ENCODE measurements at places on chromosomes 3 and 15.

DNA sequence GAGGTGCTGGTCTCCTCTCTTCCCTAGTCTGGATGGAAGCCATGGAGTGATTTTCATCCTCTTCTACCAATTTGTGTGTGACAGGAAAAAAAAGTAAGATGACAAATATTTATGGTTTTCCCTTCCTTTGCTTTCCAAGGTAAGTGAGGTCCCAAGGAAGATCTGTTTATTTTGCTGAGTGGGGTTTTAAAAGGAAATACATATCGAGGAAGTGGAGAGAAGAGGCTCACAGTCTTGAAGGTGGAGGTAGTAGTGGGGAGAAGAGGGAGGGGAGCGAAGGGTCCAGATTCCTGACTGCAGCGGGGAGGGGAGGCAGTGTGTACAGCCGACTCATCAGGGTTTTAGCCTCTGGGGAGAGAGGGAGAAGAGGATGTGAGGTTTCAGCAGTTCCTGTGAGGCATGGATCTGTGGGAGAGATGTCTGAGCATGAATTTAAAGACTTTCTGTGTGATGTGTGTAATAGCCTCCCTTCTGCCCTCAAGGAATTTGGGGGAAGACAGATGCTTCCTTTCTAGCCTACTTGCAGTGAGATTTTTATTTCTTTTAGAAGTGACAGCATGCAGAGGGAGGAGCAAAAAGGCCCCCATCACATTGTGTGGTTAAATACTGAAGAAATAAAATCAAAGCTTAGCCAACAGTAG lies 272.4 kb downstream of the THRB start:
- peak; percentile 91 for DNase-seq

- DNase-seq: no peak
Observed at GRCh38 chr15:79811406-79812405, 85.1 kb downstream of the MTHFS start.

GRCh38 chr3:17431004-17431403 lies 311.4 kb downstream of the TBC1D5 start:
- DNase-seq: no peak

DNA sequence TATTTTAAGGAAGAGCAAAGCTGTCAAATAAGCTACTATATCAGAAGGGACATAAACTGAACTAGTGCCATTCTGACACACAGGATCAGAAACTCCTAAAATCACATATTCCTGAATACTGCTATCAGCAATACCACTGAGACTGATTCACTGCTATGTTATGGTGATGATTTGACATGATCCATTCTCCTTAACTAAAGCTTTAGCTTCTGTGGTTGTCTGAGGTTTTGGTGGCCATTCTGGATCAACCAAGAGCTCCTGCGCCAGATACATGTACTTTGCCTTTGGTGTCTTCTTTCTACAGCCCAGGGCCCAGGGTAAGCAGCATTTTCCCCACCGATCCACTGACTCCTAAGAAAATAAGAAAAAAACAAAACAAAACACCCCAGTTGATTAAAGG lies 6.7 kb upstream of the GP5 start:
- no peak for DNase-seq

- DNase-seq: no peak
Observed at GRCh38 chr15:79028411-79028964, 62.1 kb downstream of the RASGRF1 start.

GRCh38 chr3:164852866-164853265 lies 225.4 kb downstream of the SI start:
- DNase-seq: no peak

DNA sequence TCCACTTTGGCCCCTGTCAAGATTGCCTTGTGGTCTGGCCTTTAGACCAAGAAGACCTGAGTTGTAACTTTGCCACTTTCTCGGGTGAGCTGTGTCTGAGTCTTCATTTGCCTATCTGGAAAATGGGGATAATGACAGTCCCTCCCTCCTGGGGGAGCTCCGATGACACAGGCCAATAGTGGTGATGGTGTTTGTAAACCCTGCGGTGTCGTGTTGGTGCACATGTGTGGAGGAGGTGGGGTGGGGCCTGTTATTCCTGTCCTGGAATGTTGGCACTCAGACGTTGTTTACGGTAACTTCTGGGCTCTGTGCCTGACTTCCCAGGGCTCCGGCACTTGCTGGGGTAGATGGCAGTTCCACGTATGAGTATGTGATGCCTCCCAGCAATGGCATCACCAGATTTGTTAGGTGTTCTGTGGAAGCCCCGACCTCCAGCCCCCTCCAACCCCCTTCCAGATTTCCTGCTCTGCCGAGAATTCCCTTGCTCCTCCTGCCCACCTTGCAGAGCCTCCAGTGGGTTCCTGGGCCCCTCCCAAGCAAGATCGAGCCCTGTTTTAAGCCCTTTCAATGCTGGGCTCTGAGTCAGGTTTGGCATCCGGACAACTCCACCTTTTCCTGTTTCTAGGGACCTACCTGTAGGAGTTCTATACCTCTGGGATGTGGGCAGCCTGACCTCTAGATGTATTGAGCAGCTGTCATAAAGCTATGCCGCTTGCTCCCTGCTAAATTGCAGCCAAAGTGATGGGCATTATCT lies 31.4 kb downstream of the HRH1 start:
- DNase-seq: peak; percentile 96
